ENCODE measurements at places on chromosomes 4 and X. TPM values are rescaled to one million over a fixed set of nuclear protein-coding genes. Genes with fewer than 3 reads are reported as not detected.

DNA sequence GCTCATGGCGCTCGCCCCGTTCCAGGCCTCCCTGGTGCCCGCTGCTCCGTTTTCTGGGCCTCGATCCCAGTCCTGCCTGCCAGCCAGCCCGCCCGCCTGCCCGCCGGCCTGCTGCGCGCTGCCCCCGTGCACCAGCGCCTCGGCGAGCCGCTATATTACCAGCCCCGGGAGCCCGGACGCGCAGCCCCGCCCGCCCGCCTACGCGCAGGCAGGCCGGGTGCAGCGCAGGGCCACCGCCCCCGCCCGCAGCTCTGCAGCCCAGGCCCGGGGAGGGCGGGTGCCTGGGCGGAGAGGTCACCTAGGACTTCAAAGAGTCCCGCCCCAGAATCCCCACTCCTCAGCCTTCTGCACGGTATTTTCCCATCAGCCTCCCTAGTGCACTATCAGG, at the start of gene MAOB:
MAOB (minus strand) TSS at position 157 of the 388 bp plus-strand sequence; CDS start at position 6, 151 bp downstream.
- H3K27me3 ChIP-seq: no peaks in the 10 kb centered on the region
- no peak for DNase-seq
- H3K36me3 ChIP-seq: no peaks in the 10 kb centered on the region
- no peaks in the 10 kb centered on the region for H3K4me1 ChIP-seq
- H3K4me3 ChIP-seq: peak within 1 kb of the TSS; percentile 35

GRCh38 chr4:139965789-139966188, 188.2 kb downstream of the MAML3 start:
- H3K27me3 ChIP-seq: no peaks in the 10 kb centered on the region
- H3K36me3 ChIP-seq: no peaks in the 10 kb centered on the region
- H3K4me1 ChIP-seq: no peaks in the 10 kb centered on the region
- DNase-seq: no peak

GRCh38 chr4:165874072-165874790, 1.2 kb downstream of the TLL1 start:
- H3K36me3 ChIP-seq: no peaks in the 10 kb centered on the region
- DNase-seq: no peak
- no peaks in the 10 kb centered on the region for H3K4me1 ChIP-seq
- H3K27me3 ChIP-seq: no peaks in the 10 kb centered on the region
- H3K4me3 ChIP-seq: peak overlapping the region; percentile 55
- H3K27ac ChIP-seq: peak overlapping the region; percentile 12

GRCh38 chr4:186570193-186570996, 15.0 kb upstream of the MTNR1A start:
- H3K36me3 ChIP-seq: no peaks in the 10 kb centered on the region
- H3K27ac ChIP-seq: no peak overlapping the region
- no peaks in the 10 kb centered on the region for H3K4me1 ChIP-seq
- no peak for DNase-seq
- H3K4me3 ChIP-seq: peak overlapping the region; percentile 13
- no peaks in the 10 kb centered on the region for H3K27me3 ChIP-seq

DNA sequence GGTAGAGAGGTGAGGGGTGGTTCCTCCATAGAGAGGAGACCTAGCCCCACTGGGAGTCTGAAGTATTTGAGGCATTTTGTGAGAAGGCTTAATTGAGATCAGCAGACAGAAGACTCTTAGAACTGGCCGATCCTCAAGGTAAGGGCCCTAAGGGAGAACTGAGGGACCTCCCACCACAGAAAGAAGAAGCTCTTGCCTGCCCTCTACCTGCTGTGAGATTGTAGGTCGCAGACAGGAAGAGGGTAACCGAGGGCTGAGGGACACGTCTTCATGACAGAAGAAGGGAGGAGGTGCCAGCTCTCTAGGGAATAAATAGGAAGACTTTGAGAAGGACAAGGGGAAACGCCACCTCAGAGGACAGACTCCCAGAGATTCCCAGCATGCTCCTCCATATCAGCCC, 24.1 kb upstream of the MAGEC1 start:
- no peak overlapping the region for H3K4me3 ChIP-seq
- no peak for DNase-seq
- no peaks in the 10 kb centered on the region for H3K27me3 ChIP-seq
- no peaks in the 10 kb centered on the region for H3K36me3 ChIP-seq

DNA sequence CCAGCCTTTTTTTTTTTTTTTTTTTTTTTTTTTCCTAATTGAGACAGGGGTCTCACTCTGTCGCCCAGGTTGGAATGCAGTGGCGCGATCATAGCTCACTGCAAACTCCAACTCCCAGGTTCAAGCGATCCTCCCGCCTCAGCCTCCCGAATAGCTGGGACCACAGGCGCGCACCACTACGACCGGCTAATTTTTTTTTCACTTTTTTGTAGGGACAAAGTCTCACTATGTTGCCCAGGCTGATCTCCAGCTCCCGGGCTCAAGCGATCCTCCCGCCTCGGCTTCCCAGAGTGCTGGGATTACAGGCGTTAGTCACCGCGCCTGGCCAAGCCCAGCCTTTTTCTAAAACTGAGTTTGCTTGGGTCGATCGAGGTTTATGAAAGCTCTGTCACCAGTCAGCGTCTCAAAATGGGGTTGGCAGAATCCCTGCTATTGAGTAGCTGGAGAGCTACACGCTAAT, 1.3 kb upstream of the OTUD5 start:
- no peaks in the 10 kb centered on the region for H3K27me3 ChIP-seq
- peak overlapping the region; percentile 66 for H3K4me3 ChIP-seq
- DNase-seq: peak; percentile 52
- no peaks in the 10 kb centered on the region for H3K4me1 ChIP-seq

DNA sequence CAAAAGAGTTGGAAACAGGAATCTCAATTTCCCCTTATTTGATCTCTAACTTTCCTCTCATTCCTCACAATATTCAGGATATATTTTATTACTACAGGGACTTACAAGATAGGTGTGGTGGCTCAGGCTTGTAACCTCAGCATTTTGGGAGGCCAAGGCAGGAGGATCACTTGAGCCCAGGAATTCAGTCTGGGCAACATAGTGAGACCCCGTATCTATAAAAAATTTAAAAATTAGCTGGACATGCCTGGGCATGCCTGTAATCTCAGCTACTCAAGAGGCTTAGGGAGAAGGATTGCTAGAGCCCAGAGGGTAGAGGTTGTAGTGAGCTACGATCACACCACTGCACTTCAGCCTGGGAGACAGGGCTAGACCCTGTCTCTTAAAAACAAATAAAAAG, 200.4 kb downstream of the CAMK2D start:
- H3K36me3 ChIP-seq: no peaks in the 10 kb centered on the region
- H3K4me1 ChIP-seq: no peaks in the 10 kb centered on the region
- H3K27ac ChIP-seq: no peak overlapping the region
- no peak overlapping the region for H3K4me3 ChIP-seq
- no peak for DNase-seq

- no peak for DNase-seq
- no peaks in the 10 kb centered on the region for H3K36me3 ChIP-seq
Observed at GRCh38 chr4:34066126-34066525, 2178.2 kb downstream of the ARAP2 start.

- H3K36me3 ChIP-seq: no peaks in the 10 kb centered on the region
- H3K27me3 ChIP-seq: no peaks in the 10 kb centered on the region
- DNase-seq: no peak
- H3K4me1 ChIP-seq: no peaks in the 10 kb centered on the region
- no peak overlapping the region for H3K4me3 ChIP-seq
Observed at GRCh38 chrX:7432901-7433300, 284.9 kb upstream of the PUDP start.

DNA sequence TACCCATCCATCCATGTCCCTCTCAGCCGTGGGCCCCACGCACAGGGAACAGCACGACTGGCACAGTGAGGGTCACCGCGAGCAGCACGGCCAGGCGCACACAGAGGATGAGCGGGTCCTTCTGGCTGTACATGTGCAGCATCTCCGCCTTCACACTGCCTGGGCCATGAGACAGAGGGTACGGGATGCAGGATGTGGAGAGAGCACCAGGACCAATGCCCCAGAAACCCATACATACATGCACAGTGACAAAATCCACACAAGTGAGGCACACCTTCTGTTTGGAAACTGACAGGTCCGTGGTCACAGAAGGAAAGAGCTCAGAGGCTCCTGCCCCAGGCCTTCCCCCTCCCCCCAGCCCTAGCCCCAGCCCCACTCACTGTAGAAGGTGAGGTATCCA, 9.5 kb downstream of the SLC38A5 start:
- H3K36me3 ChIP-seq: no peaks in the 10 kb centered on the region
- no peak for DNase-seq
- H3K27me3 ChIP-seq: peaks cover 55% of the 10 kb centered on the region
- no peak overlapping the region for H3K27ac ChIP-seq
- H3K4me3 ChIP-seq: no peak overlapping the region
- H3K4me1 ChIP-seq: no peaks in the 10 kb centered on the region

- no peaks in the 10 kb centered on the region for H3K27me3 ChIP-seq
- H3K27ac ChIP-seq: no peak overlapping the region
- H3K36me3 ChIP-seq: no peaks in the 10 kb centered on the region
- no peak overlapping the region for H3K4me3 ChIP-seq
- DNase-seq: no peak
Observed at GRCh38 chr4:12555011-12555410, 929.1 kb downstream of the RAB28 start.

- no peak overlapping the region for H3K4me3 ChIP-seq
- no peak for DNase-seq
- H3K27me3 ChIP-seq: no peaks in the 10 kb centered on the region
- no peak overlapping the region for H3K27ac ChIP-seq
- H3K4me1 ChIP-seq: no peaks in the 10 kb centered on the region
Observed at GRCh38 chrX:106670631-106671030, 55.9 kb upstream of the RNF128 start.

DNA sequence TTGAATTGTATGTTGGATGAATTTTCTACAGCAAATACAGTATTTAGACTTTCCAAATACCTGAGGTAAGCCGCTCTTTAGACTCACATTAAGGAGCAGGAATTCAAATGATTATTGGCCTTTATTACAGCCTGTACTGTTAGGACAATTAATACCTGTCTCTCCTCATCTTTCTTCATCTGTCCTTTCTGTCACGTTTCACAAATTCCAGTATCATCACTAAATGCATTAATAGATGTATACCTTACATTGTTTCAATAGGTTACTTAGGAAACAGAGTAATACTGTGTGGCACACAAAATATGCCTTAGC, 1.2 kb downstream of the FAM241A start:
- H3K36me3 ChIP-seq: no peaks in the 10 kb centered on the region
- DNase-seq: no peak
- H3K4me3 ChIP-seq: peak overlapping the region; percentile 85
- no peaks in the 10 kb centered on the region for H3K27me3 ChIP-seq

DNA sequence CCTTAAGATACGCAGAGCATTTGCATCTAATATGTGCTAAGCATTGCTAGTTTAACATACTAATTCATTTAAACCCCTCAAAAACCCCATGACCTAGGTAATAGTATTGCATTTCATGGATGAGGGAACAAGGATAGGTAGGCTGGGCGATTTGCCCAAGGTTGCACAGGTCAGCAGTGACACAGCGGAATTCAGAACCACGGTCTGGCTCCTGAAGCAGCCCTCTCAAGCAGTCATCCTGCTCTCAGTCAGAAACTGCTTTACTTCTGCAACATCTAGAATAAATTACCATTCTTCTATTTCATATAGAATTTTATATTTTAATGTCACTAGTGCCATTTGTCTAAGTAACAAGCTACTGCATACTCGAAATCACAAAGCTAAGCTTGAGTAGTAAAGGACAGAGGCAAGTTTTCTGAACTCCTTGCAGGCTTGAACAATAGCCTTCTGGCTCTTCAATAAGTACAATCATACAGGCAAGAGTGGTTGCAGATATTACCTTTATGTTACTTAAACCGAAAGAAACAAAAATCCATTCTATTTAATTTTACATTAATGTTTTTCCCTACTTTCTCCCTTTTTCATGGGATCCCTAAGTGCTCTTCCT, 555 bp upstream of the SPP1 start:
- no peak for DNase-seq
- H3K27me3 ChIP-seq: no peaks in the 10 kb centered on the region
- H3K36me3 ChIP-seq: no peaks in the 10 kb centered on the region
- H3K4me1 ChIP-seq: no peaks in the 10 kb centered on the region
- peak overlapping the region; percentile 8 for H3K27ac ChIP-seq

- H3K4me3 ChIP-seq: no peak overlapping the region
- H3K4me1 ChIP-seq: no peaks in the 10 kb centered on the region
- H3K36me3 ChIP-seq: no peaks in the 10 kb centered on the region
- DNase-seq: no peak
Observed at GRCh38 chr4:30950737-30951136, 230.6 kb downstream of the PCDH7 start.

DNA sequence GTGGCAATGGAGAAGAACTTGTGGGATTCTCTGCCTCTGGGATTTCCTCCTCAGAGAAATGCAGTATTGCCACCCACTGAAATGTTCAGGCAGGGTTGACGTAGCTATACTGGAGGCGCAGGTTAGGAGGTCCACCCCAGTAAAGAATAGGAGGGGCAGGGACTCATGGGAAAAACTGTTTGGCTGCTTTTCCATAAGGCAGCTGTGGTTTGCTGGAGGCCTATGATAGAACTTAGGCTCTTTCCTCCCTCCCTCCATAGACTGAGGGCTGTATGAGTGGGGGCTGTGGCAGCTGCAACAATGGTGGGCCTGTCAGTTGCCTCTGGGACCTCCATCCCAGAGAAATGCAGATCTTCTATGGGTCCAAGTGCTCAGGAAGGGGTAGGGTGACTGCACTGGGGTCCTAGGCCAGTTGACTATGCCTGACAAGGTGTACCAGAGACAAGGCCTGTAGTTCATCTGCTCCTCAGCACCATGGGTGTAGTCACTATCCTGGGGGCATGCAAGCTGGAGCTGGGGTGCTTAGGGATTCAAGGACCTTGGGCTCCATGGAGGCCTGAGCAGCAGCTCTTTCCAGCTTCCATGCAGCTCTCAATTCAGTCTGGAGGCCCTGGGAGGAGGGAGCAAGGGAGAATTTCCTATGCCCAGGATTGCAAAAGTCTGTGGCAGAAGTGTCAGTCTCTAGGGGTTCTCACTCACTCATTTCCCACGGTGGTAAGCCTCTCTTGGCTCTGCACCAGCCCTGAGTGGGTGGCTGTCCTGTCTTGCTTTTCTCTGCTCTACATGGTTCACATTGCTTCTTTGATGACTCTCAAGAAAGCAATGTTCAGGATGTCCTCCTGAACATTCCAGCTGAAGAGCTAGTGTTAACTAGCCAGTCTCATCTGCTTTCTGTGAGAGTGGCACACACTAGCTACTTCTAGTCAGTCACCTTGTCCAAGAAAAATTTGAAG, 353.0 kb downstream of the IDS start:
- no peak overlapping the region for H3K27ac ChIP-seq
- no peaks in the 10 kb centered on the region for H3K36me3 ChIP-seq
- H3K27me3 ChIP-seq: no peaks in the 10 kb centered on the region
- H3K4me1 ChIP-seq: no peaks in the 10 kb centered on the region
- H3K4me3 ChIP-seq: no peak overlapping the region
- DNase-seq: peak; percentile 32

Gene ANOS1
- 4.9 TPM for total RNA-seq

Gene UGT8
- total RNA-seq: 14.9 TPM

Gene MAGEC1
- total RNA-seq: not detected

Gene CCNB3
- total RNA-seq: 0.33 TPM

Gene CRMP1
- total RNA-seq: 1.3 TPM

Gene MAGEA10
- total RNA-seq: not detected

Gene MAP7D3
- total RNA-seq: 48.5 TPM

Gene ANKRD50
- total RNA-seq: 35.0 TPM

Gene TENM3
- total RNA-seq: 30.6 TPM

Gene PITX2
- 2.6 TPM for total RNA-seq

All from breast epithelium (tissue), 4 donors.